ENCODE measurements at places on chromosomes 12 and 14.

DNA sequence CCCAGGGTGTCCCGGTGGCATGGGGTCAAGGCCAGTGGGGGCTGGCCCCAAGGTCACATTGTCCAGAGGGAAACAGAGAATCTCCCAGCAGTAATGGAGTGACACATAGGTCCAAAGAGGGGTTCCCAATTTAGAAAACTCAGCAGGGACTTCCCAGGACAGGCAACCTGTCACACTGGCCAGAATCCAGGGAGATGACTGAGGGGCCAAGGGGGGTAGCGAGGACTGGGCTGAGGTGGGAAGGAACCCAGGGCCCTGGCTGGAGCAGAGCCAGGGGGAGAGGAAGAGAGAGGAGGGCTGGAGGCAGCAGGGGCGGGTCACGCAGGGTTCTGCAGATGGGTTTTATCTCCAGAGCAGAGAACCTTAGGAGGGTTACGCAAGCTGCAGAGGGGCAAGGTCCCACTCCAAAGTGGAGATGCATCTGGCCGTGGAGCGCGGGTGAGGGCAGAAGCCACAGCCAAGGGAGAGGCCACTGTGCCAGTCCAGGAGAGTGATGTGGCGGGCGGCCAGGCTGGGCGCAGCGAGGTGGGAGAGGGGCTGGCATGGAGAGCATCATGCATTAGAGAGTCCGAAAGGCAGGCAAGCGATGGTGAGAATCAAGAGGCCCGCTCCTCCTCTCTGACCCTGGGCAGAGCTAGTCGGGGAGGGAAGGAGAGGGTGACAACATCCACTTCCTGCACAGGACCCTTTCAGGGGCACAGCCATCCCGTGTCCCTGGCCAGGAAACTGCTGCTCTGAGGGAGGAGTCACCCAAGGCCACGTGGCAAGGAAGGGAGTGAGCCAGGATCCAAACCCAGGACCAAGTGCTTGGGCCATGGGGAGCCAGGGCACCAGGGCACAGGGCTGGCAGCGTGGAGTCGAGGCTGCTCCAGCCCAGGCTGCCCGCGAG lies 29.0 kb downstream of the NCOR2 start:
- DNase-seq, result no peak

DNA sequence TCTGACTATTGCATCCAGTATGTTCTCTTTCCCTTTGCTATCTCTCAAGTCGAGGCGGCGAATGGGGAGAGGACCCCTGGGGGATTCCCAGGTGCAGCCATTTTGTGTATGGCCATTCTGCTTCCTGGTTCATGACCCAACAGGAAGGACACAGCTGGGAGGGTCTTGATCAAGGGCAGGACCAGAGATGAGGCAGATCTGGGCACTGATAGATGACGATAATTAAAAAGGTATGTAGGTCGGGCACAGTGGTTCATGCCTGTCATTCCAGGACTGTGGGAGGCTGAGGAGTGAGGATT lies 73.9 kb downstream of the EID3 start:
- DNase-seq, result no peak

GRCh38 chr14:51053157-51053556 lies 41.7 kb downstream of the TRIM9 start:
- no peak for DNase-seq

DNA sequence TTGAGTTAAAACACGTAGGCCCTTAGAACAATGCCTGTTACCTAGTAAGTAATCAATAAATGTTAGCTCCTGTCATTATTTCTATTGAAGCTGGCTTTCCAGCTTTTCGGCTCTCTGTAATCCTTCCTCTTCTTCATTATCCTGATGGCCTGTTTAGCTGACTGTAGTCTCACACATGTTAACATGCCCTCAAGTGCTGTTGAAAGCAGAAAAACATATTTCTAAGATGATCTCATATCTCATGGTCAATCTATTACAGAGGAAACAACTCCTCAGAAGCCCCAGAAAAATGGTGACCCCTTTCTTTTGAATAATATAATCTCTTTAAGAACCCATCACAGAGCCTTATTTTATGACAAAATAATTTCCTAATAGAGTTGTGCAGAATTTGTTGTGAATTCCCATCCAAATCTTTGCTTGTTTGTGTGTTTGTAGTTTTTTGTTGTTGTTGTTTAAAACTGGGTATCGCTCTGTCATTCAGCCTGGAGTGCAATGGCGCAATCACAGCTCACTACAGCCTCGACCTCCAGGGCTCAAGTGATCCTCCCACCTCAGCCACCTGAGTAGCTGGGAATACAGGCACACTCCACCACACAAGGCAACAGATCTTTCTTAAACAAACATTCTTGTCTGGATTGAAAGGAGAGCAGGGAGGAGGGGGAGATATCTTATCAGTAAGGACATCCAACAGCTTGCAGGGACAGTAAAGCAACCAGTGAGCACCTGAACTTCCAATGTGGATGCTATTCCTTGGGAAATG lies 242.5 kb upstream of the CAND1 start:
- no peak for DNase-seq
